Right lobe of liver (tissue), 6 donors: ENCODE measurements at places on chromosomes 2 and 18. TPM values are rescaled to one million over a fixed set of nuclear protein-coding genes. Genes with fewer than 3 reads are reported as not detected.

GRCh38 chr18:80009661-80010550 is 21.5 kb upstream of the TXNL4A start:
- DNase-seq, result peak; percentile 55

DNA sequence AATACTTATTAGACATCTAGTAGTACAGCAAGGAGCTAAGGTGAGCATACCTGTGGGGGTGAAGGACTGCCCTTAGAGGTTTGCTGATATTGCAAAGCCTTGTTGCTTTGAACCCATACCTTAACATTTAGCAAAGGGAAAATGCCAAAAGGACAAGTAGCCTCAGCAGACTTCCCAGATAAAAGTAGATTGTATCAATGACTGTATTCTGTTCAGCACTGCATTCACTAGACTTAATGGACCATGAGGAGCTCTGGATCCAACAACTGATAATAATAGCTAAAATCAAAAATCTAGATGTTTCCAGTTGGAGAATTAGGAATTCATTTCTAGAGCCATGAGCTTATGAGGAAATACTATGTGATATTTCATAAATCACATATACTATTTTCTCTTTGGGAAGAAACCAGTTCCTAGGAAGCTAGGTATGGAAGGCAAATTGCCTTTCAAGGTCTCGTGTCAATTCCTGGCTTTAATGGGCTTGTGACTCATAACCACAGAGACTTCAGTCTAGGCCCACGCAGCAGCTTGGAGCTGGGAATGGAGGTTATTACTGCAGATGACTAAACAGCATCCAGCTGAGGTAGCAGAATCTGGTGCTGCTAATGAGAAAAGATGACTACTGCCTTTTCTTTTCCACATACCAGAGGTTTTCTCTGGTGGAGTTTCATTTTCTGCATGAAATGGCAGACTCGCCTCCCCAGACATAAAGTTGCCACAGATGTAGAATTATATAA is 191.2 kb upstream of the NABP1 start:
- no peak for DNase-seq

DNA sequence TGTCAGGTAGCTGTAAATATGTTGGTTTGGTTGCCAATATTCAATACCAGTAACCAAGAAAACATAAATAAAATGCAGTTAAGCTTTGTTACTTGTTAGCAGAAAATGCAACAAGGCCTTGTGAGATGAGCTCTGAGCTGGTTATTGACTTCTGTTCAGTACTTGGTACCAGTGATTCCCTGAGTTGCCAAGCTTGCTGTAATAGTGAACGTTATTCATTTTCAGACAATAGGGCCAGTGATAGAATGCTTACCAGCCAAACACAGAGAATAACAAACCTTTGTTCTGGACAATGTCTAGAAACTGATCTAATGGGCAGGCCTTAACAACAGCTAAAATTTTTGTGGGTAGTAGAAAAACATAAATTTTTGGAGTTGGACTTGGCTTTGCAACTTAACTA is 29.5 kb downstream of the RASGRP3 start:
- no peak for DNase-seq

GRCh38 chr2:132999421-132999820 is 329.4 kb upstream of the LYPD1 start:
- no peak for DNase-seq

GRCh38 chr18:79697178-79697577 is 17.6 kb downstream of the CTDP1 start:
- no peak for DNase-seq

GRCh38 chr18:75209129-75209950 is at the start of gene PTGR3:
Gene PTGR3, minus strand, starts transcription at chr18:75209139. Its CDS starts 81 bp downstream, at chr18:75209058.
- DNase-seq, result peak; percentile 92

GRCh38 chr18:45745817-45746461 is 22.0 kb downstream of the SLC14A1 start:
- DNase-seq, result no peak

DNA sequence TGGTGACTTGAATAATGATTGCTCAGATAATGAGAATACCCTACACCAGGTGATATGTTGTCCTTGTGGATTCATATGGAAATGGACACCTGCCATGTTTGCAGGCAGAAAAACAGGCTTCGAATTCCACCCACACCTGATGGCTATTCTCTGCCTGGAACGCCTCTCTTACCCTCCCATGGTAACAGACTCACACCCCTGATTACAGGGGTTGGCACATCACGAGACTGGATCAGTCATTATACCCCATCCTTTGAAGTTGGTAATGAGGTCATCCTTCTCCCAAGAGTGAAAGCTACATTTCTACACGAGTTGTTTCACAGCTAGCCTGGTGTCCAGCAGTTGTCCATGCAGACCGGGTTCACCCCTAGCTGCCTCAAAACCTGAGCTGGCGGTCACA is 71.4 kb upstream of the MBOAT2 start:
- DNase-seq, result no peak

CRYGD gene
- not detected for total RNA-seq

KIF1A gene
- 0.37 TPM for total RNA-seq

UBR3 gene
- 32.2 TPM for total RNA-seq
